ENCODE measurements at places on chromosomes 11 and 22. TPM values are rescaled to one million over a fixed set of nuclear protein-coding genes. Genes with fewer than 3 reads are reported as not detected.
A peak's percentile ranks its signal among the peaks of the same experiment; 100 is the strongest.

- no peak for DNase-seq
- H3K27me3 ChIP-seq, result no peaks in the 10 kb centered on the region
- H3K27ac ChIP-seq, result no peak overlapping the region
Measured at GRCh38 chr11:69062873-69063651, 14.3 kb downstream of the TPCN2 start.

GRCh38 chr11:125517116-125517770 lies 21.2 kb upstream of the FEZ1 start:
- no peaks in the 10 kb centered on the region for H3K36me3 ChIP-seq
- H3K4me3 ChIP-seq, result no peak overlapping the region
- DNase-seq, result no peak
- H3K27me3 ChIP-seq, result no peaks in the 10 kb centered on the region
- H3K27ac ChIP-seq, result no peak overlapping the region

GRCh38 chr11:60972182-60973030 lies 926 bp downstream of the CD6 start:
- peak overlapping the region; percentile 99 for H3K27ac ChIP-seq
- H3K36me3 ChIP-seq, result peaks cover 51% of the 10 kb centered on the region
- peaks cover 28% of the 10 kb centered on the region for H3K4me1 ChIP-seq
- H3K4me3 ChIP-seq, result peak overlapping the region; percentile 95

The OR10G4 gene
- total RNA-seq, result not detected

DNA sequence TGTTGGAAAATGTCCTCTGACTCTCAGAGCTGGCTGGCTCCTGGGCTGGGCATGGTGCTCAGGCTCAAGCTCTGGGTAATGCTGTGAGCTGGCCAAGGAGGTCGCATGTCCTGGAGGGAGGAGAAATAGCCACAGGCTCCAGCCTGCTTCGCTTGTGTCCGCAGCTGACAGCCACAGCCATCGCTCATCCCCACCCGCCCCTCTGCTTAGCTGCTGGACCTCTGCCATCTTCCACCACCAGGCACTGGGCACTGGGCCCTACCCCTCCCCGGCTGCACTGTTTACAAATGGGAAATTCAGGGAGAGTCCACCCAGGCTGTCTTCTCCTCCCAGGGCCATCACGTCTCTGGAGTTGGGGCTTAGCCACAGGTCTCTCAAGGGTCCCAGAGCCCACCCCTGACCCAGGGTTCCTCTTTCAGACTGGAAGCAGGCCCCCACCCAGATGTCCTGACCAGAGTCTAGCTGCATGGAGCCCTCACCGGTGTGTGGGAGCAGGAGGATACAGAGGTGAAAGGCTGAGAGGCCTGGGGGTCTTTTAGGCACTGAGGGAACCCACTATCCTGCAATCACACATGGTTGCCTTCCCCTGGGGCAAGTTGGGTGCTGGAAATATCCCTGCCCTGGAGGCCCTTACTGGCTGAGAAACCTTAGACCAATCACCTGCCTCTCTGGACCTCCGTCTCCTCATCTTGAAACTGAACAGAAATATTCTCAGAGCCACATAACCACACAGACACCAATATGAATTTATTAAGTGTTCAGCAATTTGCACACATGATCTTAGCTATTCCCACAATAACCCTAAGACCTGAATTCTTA lies 62.7 kb downstream of the CD82 start:
- H3K4me1 ChIP-seq, result peaks cover 15% of the 10 kb centered on the region
- H3K27me3 ChIP-seq, result no peaks in the 10 kb centered on the region
- no peak for DNase-seq
- peaks cover 5% of the 10 kb centered on the region for H3K36me3 ChIP-seq

All from activated CD4-positive, alpha-beta memory T cell treated with anti-CD3 and anti-CD28 coated beads for 36 hours (primary cell).